ENCODE measurements at places on chromosomes 6 and 20.

GRCh38 chr6:108438918-108439317, 121.8 kb upstream of the FOXO3 start:
- no peak for DNase-seq

GRCh38 chr6:89500611-89501010, 67.7 kb downstream of the ANKRD6 start:
- DNase-seq, result no peak

GRCh38 chr6:17218749-17219093, 62.4 kb upstream of the RBM24 start:
- DNase-seq, result no peak

DNA sequence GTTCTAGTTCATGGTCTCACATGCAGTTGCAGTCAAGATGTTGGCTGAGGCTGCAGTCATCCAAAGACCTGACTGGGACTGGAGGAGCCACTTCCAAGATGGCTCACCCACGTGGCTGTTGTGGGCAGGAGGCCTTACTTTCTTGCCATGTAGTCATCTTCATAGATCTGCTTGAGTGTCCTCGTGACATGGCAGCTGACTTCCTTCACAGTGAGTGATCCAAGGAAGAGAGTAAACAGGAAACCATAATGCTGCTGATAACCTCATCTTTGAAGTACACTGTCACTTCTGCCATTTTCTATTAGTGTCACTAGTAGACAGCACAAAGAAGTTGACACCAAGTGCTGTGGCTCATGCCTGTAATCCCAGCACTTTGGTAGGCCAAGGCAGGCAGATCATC, 40.1 kb upstream of the AKIRIN2 start:
- peak; percentile 89 for DNase-seq

GRCh38 chr6:143097224-143097795, 36.6 kb downstream of the AIG1 start:
- DNase-seq, result no peak

DNA sequence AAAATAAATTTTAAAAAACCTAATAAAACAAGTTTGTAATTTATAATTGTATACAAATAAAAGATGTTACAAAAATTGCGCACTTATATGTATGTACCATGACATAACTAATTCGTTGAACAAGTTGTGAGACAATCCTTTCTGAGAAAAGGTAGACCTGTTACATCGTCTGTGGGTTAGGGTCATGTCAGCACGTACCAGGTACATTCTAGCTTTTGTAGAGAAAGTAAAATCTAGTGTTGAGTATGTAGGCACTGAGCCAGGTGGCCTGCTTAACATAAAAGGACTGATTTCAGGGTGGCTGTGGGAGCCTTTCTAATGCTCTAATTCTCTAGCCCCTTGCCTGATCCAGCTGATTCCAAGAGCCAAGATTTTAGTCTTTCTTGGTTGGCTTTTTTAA, 10.4 kb downstream of the RPL7L1 start:
- DNase-seq, result no peak

GRCh38 chr6:119132261-119132981, 54.0 kb upstream of the FAM184A start:
- no peak for DNase-seq

DNA sequence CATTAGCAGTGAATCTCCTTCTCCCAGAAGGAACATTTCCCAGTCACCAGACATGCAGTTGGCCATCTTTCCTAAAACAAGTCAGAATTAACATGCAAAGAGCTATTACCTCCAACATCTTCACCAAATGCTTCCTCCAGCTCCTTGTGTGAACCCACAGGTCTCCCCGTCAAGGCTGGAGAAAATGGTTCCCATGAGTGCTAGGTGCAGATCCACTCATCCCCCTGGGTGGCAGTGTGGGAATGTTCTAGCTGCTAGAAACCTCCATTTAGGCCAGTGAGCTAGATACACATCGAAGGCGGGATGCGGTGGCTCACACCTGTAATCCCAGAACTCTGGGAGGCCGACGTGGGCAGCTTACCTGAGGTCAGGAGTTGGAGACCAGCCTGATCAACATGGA, 603.9 kb upstream of the SLC35B3 start:
- no peak for DNase-seq

- DNase-seq, result no peak
These were observed 21.5 kb upstream of the TAF4 start for GRCh38 chr20:62087227-62087626.

GRCh38 chr6:84583784-84584183, 180.6 kb downstream of the TBX18 start:
- no peak for DNase-seq

Data from activated CD4-positive, alpha-beta T cell treated with anti-CD3 and anti-CD28 coated beads, Interleukin-2, Interleukin-6, amounts not matched to agents 100 ng/mL and 50 ng/mL, durations not matched to agents 16 hours and 8 hours (primary cell).